SJSA1 (cell line): ENCODE measurements at places on chromosomes 3 and 15. TPM values are rescaled to one million over a fixed set of nuclear protein-coding genes. Genes with fewer than 3 reads are reported as not detected.

- DNase-seq, result no peak
Measured at GRCh38 chr3:112773864-112774263, 72.8 kb downstream of the CD200R1L start.

GRCh38 chr3:136545664-136546268, 206.4 kb downstream of the STAG1 start:
- DNase-seq, result no peak

DNA sequence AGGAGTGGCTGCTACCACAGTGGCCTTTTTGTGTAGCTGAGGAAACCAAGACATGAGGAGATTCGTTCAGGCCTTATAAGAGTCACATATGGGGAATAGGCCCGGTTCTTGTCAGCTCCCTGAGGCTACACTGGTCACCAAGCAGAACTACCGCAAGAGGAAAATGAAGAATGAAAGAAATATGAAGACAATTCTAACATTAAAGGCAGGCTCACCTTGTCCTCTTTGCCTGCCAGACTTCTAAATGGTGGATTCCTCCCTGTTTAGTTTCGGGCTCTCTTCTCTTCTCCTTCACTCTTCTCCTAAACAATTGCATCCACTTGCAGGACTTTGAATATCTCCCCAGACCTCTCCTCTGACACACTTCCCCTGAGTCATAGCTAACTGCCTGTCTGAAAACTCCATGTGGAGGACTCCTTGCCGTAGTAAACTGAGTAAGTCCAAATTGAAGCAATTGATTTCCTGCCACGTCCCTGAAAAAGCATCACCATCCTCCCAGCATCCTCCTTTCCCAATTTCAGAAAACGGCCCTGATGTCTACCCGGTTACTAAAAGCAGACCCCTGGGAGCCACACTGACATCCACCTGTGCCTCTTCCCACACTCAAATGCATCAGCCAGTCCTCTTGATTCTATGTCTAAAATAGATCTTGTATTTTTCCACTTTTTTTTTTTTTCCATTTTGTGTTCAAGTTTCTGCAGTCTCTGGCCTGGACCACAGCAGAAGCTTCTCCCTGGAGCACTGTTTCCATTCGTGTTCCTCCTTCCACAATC, 30.3 kb upstream of the VEPH1 start:
- DNase-seq, result no peak

DNA sequence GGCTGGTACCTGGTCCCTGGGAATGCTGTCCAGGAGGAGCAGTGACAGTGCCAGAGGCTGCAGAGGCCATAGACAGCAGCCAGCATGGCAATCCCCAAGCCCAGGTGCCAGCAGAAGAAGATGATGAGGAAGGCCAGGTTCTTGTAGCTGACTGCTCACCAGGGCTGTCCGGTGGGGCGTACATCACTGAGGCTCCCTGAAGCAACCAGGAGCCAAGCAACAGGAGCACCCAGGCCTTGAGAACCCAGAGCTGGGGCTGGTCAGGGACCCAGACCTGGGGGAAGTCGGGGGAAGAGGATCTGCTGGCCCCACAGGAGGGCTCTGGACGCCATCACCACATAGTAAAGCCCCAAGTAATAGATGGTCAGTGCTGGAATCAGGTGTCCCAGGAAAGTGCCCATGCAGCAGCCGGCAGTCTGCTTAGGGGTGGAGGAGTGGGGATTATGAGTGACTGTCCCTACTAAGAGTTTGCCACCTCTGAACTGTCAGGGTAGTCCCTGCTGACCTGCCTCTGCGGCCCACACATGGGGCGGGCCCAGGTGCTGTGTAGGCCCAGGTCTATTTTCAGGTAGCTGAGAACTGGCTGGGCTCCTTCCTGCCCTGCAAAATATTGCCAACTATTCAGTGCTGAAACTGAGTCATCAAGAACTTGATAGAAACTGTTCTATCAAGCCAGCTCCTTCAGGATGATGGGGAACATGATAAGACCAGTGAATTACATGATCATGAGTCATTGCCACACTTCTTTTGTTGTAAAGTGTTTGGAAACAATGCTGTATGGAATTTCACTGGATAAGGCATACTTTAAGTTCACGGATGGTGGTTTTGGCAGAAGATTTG, 68.7 kb downstream of the CHRD start:
- DNase-seq, result peak; percentile 64

GRCh38 chr3:42403737-42404136, 6.7 kb downstream of the LYZL4 start:
- no peak for DNase-seq

CTSH gene
- 0.92 TPM in 1 of 2 replicates, not detected in the other for total RNA-seq

DNA sequence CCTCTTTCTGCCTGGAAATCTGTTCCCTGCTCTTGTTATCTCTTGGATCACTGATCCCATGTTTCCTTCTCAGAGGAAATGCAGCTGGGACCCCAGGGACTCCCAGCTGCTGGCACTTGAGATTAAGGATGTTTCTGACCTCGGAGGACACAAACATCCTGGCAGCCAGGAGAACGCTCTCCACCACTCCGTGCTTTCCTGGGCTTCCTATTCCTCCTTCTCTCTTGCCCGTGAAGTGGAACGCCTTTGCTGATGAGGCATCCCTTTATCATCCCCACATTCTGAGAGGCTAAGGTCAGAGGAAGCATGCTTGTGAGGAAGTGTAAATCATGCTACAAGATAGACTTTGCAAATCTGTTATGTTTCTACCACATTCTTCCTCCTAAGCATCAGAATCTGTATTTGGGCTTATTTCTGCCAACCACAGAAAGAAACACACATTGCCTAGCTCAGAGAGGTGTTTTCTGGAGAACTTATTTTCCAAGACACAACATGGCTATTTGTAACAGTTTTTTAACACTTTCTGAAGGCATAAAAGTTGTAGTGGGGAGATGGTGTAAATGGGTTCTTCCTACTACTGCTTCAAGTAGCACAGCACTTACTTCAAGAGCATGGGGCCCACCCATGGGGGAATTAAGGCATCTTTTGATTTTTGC, 25.6 kb upstream of the LDHAL6B start:
- DNase-seq, result no peak

TMEM158 gene
- total RNA-seq, result 11.4 and 16.5 TPM in 2 replicates

P3H2 gene
- total RNA-seq, result 166 and 188 TPM in 2 replicates

ITIH3 gene
- total RNA-seq, result 4.0 and 8.9 TPM in 2 replicates

GRCh38 chr3:139388821-139389551, 461 bp downstream of the COPB2 start:
- DNase-seq, result no peak

- no peak for DNase-seq
Measured at GRCh38 chr15:75531041-75531450, 48.1 kb downstream of the PTPN9 start.

IVD gene
- total RNA-seq, result 22.3 and 25.3 TPM in 2 replicates

LRRK1 gene
- 0.75 and 3.7 TPM in 2 replicates for total RNA-seq

RETNLB gene
- total RNA-seq, result not detected in 2 replicates

COL6A6 gene
- not detected in 2 replicates for total RNA-seq

SEMA3B gene
- total RNA-seq, result 2.6 and 6.5 TPM in 2 replicates
